Hair follicle dermal papilla cell (primary cell): ENCODE measurements at places on chromosomes 16 and 17. TPM values are rescaled to one million over a fixed set of nuclear protein-coding genes. Genes with fewer than 3 reads are reported as not detected.

The HSD17B1 gene
- 0.12 and 0.81 TPM in 2 replicates for total RNA-seq

The ELOB gene
- 177 and 362 TPM in 2 replicates for total RNA-seq

The TNS4 gene
- 0.24 and 0.32 TPM in 2 replicates for total RNA-seq

The PIRT gene
- total RNA-seq: not detected in 2 replicates

The NUPR1 gene
- 25.2 and 49.5 TPM in 2 replicates for total RNA-seq

The OR1G1 gene
- not detected in 2 replicates for total RNA-seq

The HAP1 gene
- under 0.01 TPM in 1 of 2 replicates, not detected in the other for total RNA-seq

The ANKFY1 gene
- total RNA-seq: 54.8 and 68.0 TPM in 2 replicates

The FNDC8 gene
- not detected in 2 replicates for total RNA-seq

The ABCA8 gene
- total RNA-seq: 0.49 and 1.3 TPM in 2 replicates

The FBXW10 gene
- 0.24 and 0.32 TPM in 2 replicates for total RNA-seq

The CRISPLD2 gene
- 160 and 200 TPM in 2 replicates for total RNA-seq

The MMP25 gene
- 0.12 and 0.16 TPM in 2 replicates for total RNA-seq
